ENCODE measurements at places on chromosomes 12 and 14.

DNA sequence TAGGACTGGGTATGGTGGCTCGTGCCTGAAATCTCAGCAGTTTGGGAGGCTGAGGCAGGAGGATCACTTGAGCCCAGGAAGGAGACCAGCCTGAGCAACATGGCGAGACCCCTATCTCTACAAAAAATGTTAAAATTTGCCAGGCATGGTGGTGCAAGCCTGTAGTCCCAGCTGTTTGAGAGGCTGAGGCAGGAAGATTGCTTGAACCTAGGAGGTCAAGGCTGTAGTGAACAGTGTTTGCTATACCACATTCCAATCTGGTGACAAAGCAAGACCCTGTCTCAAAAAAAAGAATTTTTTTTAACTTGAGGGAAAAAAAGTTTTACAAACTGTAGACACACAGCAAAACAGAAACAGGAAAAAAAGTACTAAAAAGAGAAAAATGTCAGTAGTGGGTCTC is 2.3 kb upstream of the MAP3K9 start:
- H3K4me3 ChIP-seq = no peak overlapping the region
- no peaks in the 10 kb centered on the region for H3K27me3 ChIP-seq
- no peaks in the 10 kb centered on the region for H3K36me3 ChIP-seq
- DNase-seq = no peak
- H3K27ac ChIP-seq = no peak overlapping the region

DNA sequence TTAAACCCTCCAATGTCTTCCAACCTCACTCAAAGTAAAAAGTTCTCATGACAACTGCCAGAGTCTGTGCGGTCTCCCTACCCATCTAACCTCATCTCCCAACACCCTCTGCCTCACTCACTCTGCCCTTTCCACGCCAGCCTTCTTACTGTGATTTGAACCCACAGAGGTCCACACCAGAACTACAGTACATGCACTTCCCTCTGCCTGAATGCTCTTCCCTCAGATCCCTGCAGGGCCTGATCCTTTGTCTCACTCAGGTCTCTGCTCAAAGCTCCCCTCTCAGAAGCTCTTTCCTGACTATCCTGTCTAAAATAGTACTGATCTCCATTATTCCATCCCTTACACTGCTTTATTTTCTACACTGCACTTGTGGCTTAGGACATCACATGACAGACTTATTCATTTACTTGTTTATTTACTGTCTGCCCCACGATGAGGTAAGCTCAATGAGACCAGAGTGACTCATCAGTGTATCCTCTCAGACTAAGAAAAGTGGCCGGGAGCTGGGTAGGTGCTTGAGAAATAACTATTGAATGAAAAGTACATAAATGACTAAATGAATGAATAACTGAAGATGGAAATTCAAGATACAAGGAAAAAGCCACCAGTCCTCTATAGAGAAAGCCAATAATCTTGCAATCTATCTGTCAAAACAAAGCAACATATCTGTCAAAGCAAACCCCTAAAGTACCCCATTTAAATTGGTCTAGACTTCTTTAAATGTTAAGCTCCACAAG is 17.1 kb downstream of the POMT2 start:
- no peak for DNase-seq
- H3K4me1 ChIP-seq = no peaks in the 10 kb centered on the region
- H3K27me3 ChIP-seq = no peaks in the 10 kb centered on the region
- no peak overlapping the region for H3K4me3 ChIP-seq
- H3K36me3 ChIP-seq = peaks cover 14% of the 10 kb centered on the region
- H3K27ac ChIP-seq = no peak overlapping the region

DNA sequence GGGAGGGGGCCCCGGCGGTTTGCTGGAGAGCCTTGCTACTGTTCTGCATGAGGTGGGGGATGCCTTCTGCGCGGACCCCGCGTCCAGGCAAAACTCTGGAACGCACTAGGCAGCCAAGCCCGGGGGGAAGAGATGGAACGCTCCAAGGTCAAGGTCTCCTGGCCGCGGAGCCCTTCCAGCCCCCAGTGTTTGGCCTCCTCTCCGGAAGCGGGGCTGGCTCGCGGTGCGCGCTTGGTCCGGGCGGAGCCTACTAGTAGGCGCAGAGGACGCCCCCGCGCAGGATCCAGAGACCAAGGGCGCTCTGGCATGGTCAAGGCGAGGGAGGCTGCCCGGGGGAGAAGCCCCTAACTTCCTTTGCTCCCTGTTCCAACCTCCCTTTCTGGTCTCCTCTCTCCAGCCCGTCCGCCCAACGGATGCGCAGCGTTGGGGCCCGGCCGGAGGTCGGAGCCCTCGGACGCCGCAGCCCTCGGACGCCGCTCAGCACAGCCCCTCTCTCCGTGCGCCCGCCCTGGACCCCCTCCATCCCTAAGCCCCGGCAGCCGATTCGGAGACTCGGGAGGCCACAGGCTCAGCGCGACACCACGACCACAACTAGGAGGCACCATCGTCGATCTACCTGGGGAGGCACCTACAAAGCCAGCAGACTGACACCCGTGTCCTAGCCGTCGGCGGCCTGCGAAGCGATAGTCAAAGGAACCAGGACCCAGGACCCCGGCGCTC is 669 bp upstream of the KCNK13 start:
- peak overlapping the region; percentile 41 for H3K4me3 ChIP-seq
- H3K4me1 ChIP-seq = peaks cover 7% of the 10 kb centered on the region
- no peaks in the 10 kb centered on the region for H3K36me3 ChIP-seq
- no peak overlapping the region for H3K27ac ChIP-seq

GRCh38 chr12:110677206-110677911 is 11.6 kb downstream of the HVCN1 start:
- no peak overlapping the region for H3K4me3 ChIP-seq
- H3K36me3 ChIP-seq = no peaks in the 10 kb centered on the region
- no peak for DNase-seq
- H3K27me3 ChIP-seq = no peaks in the 10 kb centered on the region

- peaks cover 26% of the 10 kb centered on the region for H3K4me1 ChIP-seq
- no peak for DNase-seq
- no peak overlapping the region for H3K4me3 ChIP-seq
- H3K36me3 ChIP-seq = no peaks in the 10 kb centered on the region
- no peaks in the 10 kb centered on the region for H3K27me3 ChIP-seq
These were observed 2.3 kb upstream of the ZNF384 start for GRCh38 chr12:6691473-6691872.

DNA sequence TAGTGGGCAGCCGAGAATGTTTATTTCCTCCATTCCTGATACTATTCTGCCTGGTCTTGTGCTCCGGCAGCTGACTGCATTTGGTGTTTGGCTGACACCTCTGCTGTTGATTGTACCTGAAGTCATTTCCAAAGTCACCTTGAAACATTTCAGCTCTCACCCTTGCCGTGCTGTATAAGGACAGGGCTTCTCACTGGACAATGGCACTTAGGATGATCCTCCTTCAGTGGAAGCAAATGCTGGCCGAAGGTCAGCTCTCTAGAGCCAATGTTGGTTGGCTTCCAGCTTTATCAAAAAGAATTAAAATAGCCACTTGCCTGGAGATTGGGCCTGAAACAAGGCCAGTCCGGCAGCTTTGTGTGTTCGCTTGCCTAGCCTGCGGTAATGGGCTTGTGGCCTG is 44.0 kb downstream of the ACACB start:
- no peak overlapping the region for H3K4me3 ChIP-seq
- H3K27ac ChIP-seq = no peak overlapping the region
- no peak for DNase-seq

- peaks cover 16% of the 10 kb centered on the region for H3K4me1 ChIP-seq
- H3K36me3 ChIP-seq = no peaks in the 10 kb centered on the region
- H3K4me3 ChIP-seq = no peak overlapping the region
- H3K27ac ChIP-seq = no peak overlapping the region
These were observed 19.8 kb downstream of the DIP2B start for GRCh38 chr12:50524621-50525020.

GRCh38 chr12:103642240-103642864 is 55.3 kb downstream of the STAB2 start:
- H3K4me3 ChIP-seq = no peak overlapping the region
- H3K27me3 ChIP-seq = no peaks in the 10 kb centered on the region
- no peak for DNase-seq

- no peak overlapping the region for H3K27ac ChIP-seq
- H3K4me1 ChIP-seq = peaks cover 6% of the 10 kb centered on the region
- H3K4me3 ChIP-seq = no peak overlapping the region
- H3K36me3 ChIP-seq = no peaks in the 10 kb centered on the region
- no peaks in the 10 kb centered on the region for H3K27me3 ChIP-seq
These were observed 41.5 kb downstream of the TNFAIP2 start for GRCh38 chr14:103164779-103165178.

DNA sequence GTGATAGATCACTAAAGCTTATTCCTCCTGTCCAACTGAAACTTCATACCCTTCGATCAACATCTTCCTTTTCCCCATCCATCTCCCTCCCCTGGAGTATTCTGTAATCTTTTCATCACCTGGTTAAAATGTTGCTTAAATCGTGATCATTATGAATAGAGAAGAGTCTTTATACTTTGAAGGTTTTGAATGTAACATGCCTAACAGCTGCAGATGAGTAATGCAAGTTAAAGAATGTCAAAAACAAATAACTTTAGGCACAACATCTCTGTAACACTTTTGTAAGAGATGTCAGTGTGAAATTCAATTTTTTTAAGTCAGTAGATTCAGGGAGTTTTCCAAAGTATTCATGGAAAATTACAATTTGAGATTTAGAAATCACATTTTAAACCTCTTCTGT is 25.0 kb downstream of the RXYLT1 start:
- H3K36me3 ChIP-seq = no peaks in the 10 kb centered on the region
- H3K27me3 ChIP-seq = no peaks in the 10 kb centered on the region
- no peaks in the 10 kb centered on the region for H3K4me1 ChIP-seq
- H3K27ac ChIP-seq = no peak overlapping the region
- no peak overlapping the region for H3K4me3 ChIP-seq
- no peak for DNase-seq
